IPS DF 6.9 (cell line): ENCODE measurements at places on chromosomes 12 and 14.

- no peak overlapping the region for H3K27ac ChIP-seq
- H3K4me3 ChIP-seq: no peak overlapping the region
- H3K27me3 ChIP-seq: no peaks in the 10 kb centered on the region
- no peak for DNase-seq
Measured at GRCh38 chr12:62930546-62931425, 4.2 kb downstream of the PPM1H start.

GRCh38 chr12:28425526-28425925 lies 235.3 kb downstream of the CCDC91 start:
- DNase-seq: no peak
- no peaks in the 10 kb centered on the region for H3K27me3 ChIP-seq
- no peak overlapping the region for H3K4me3 ChIP-seq
- H3K27ac ChIP-seq: no peak overlapping the region
- H3K4me1 ChIP-seq: peaks cover 1% of the 10 kb centered on the region; the same call in 1 of the 2 replicates

DNA sequence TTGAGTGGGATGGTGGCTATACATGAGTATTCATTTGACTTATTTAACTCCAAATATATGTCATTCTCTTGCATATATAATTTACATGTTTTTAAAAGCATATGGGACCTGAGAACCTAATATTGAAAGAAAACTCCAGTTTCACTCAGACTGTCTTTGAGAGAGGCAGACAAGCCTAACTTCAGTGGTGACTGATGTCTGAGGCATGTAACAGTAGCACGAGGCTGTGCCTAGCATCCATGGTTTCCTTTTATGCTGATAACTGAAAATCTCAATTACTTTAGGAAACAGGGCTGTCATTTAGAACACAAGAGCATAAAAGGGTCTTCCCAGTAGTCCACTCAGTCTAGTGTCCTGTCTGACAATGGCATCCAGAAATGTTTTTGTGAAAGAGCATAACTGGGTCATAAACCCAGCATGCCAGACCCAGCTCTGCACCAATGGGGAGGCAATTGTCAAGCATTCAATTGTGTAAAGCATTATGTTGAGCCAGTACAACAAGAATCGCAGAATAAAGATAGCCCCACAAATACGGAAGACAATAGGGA lies 24.3 kb downstream of the MAPK1IP1L start:
- no peak overlapping the region for H3K27ac ChIP-seq
- peaks cover 2% of the 10 kb centered on the region; the same call in 1 of the 2 replicates for H3K4me1 ChIP-seq
- no peaks in the 10 kb centered on the region for H3K27me3 ChIP-seq
- no peak overlapping the region for H3K4me3 ChIP-seq
- H3K36me3 ChIP-seq: no peaks in the 10 kb centered on the region

DNA sequence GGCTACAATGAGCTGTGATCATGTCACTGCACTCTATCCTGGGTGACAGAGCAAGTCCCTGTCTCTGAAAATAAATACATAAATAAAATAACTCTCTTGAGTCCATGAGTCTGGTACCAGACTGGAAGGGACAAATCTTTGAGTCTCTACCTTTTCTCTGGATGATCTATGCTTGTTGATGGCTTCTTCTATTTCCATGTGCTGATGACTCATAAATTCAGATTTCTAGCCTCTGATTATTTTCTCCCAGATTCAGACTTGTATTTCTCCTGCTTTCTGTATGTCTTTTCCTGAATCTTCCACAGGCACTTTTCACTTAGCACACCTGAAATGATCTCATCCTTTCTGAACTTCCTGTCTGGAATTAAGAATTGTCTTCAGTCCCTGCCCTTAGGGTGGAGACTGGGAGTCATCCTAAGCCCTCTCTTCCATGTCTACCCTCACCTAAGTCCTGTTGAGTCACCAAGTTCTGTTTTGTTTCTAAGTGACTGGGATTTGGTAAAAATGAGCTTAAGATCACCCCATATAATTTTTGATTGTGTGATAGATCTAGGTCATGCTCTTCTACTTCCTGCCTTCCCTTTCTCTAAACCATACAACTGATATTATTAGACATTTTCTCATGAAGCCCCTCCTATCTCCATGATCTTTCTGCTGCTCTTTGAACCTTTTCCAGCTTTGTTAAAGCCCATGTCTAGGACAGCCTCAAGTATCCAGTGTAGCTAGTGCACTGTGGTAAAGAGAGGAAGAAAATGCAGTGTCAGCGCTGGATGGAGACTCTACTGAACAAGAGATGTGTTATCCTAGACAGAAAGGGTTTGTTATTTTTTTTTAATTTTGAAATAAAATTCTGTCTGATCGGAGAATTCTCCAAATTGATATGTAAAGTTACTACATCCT lies 13.1 kb downstream of the AKAP6 start:
- H3K4me1 ChIP-seq: no peaks in the 10 kb centered on the region; the same call in none of the 2 replicates
- DNase-seq: no peak
- H3K36me3 ChIP-seq: no peaks in the 10 kb centered on the region
- no peak overlapping the region for H3K4me3 ChIP-seq
- H3K27me3 ChIP-seq: no peaks in the 10 kb centered on the region

- no peaks in the 10 kb centered on the region for H3K36me3 ChIP-seq
- DNase-seq: peak; percentile 50
- no peak overlapping the region for H3K4me3 ChIP-seq
- H3K27ac ChIP-seq: no peak overlapping the region
Measured at GRCh38 chr14:22002860-22003284, 329.3 kb upstream of the OR4E1 start.

DNA sequence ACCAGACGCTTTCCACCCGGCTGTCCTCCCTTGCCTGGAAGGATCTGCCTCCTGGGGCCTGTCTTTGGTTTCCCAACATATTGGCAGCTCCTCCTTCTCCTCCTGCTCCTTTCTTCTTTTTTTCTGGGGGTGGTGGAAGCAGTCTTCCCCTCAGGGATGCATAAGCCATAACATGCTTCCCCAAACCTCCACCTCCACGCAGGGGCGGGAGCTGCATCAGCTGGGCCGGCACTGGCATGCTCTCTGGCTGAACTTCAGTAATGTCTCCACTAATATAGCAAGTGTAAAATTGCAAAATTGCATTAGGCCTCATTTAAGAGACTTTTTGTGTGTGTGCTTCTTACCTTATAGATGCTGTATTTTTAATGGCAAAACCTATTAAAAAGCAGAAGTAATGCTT lies 58.6 kb downstream of the GLT1D1 start:
- H3K27ac ChIP-seq: no peak overlapping the region
- H3K4me1 ChIP-seq: no peaks in the 10 kb centered on the region
- H3K36me3 ChIP-seq: no peaks in the 10 kb centered on the region
- no peak for DNase-seq
- no peaks in the 10 kb centered on the region for H3K27me3 ChIP-seq
- no peak overlapping the region for H3K4me3 ChIP-seq

DNA sequence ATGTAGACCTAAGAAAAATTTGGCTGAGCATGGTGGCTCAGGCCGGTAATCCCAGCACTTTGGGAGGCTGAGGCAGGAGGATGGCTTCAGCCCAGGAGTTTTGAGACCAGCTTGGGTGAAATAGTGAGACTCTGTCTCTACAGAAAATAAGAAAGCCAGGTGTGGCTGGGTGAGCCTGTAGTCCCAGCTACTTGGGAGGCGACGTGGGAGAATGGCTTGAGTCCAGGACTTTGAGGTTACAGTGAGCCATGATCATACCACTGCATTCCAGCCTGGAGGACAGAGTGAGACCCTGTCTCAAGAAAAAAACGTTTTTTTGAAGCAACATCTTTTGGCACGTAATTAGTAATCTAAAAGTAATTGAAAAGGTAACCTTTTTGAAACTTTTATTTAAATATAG lies 70.9 kb downstream of the FERMT2 start:
- no peaks in the 10 kb centered on the region for H3K36me3 ChIP-seq
- DNase-seq: no peak
- H3K4me3 ChIP-seq: no peak overlapping the region
- no peaks in the 10 kb centered on the region for H3K27me3 ChIP-seq

GRCh38 chr12:50597200-50598195 lies 92.7 kb downstream of the DIP2B start:
- H3K4me3 ChIP-seq: no peak overlapping the region
- no peaks in the 10 kb centered on the region for H3K36me3 ChIP-seq
- H3K4me1 ChIP-seq: no peaks in the 10 kb centered on the region
- DNase-seq: no peak
- H3K27me3 ChIP-seq: no peaks in the 10 kb centered on the region

GRCh38 chr12:65860600-65860999 lies 36.3 kb downstream of the HMGA2 start:
- DNase-seq: no peak
- no peak overlapping the region for H3K4me3 ChIP-seq
- no peaks in the 10 kb centered on the region for H3K27me3 ChIP-seq
- no peaks in the 10 kb centered on the region for H3K4me1 ChIP-seq
- H3K27ac ChIP-seq: no peak overlapping the region
- no peaks in the 10 kb centered on the region for H3K36me3 ChIP-seq

GRCh38 chr14:50928002-50928635 lies 16.2 kb downstream of the PYGL start:
- H3K27me3 ChIP-seq: no peaks in the 10 kb centered on the region
- H3K36me3 ChIP-seq: peaks cover 4% of the 10 kb centered on the region; the same call in 1 of the 2 replicates
- no peak overlapping the region for H3K27ac ChIP-seq
- no peaks in the 10 kb centered on the region for H3K4me1 ChIP-seq

- no peaks in the 10 kb centered on the region for H3K27me3 ChIP-seq
- H3K4me3 ChIP-seq: no peak overlapping the region
Measured at GRCh38 chr12:40775661-40776060, 83.4 kb downstream of the CNTN1 start.

DNA sequence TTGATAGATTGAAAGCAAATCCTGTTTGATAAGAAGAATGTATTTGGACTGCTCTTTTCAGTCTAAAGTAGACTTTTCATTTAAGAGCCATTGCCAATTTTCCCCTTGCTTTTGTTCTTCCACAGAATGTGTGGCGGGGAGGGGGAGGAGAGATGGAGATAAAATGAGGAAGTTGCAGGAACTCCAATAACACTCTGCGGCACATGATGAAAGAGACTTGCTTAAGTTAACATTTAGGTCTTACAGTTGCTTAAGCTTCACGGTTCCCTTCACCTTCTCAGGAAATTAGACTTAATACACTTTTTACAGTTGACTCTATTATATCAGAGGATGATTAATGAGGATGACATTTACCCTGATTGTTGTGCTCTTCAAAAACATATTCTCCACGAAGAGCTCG lies 537.3 kb downstream of the TMTC2 start:
- H3K27ac ChIP-seq: no peak overlapping the region
- no peaks in the 10 kb centered on the region for H3K36me3 ChIP-seq
- no peaks in the 10 kb centered on the region for H3K27me3 ChIP-seq
- H3K4me3 ChIP-seq: no peak overlapping the region
- no peaks in the 10 kb centered on the region for H3K4me1 ChIP-seq
